NCI-H2107 (cell line): ENCODE measurements at places on chromosomes 1 and 21.

DNA sequence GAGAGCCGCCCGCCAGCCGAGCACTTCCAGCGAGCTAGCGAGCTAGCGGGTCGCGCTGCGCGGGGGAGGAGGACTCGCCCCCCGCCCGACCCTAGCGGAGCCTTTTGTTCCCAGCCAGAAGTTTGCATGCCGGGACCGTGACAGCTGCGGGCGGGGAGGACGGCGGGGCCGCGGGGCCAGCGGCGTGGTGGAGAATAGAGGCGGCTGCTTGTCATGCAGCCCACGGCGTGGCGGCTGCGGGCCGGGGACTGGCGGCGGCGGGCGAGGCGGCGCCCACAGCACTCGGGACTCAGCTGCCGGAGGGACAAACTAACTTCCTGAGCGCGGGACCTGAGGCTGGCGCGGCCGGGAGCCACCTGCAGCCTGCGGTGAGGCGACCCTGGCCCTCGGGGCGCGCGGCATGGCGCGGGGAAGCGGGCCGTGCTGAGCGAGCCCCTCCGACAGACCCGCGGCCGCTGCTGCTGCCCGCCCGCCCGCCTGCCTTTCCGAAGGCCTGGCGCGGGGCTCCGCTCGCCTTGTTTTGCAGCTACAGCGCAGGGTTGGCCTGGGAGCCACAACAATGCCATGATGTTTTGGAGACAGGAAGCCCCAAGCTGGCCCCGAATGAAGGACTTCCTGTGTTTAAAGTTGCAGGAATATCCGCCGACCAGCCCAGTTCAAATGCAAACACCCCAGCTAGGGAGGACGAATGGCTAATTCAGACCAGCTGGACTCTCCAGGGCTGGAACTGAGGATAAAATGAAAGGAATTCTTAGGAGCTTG is 82.2 kb upstream of the BMP8A start:
- peak; percentile 99 for DNase-seq

DNA sequence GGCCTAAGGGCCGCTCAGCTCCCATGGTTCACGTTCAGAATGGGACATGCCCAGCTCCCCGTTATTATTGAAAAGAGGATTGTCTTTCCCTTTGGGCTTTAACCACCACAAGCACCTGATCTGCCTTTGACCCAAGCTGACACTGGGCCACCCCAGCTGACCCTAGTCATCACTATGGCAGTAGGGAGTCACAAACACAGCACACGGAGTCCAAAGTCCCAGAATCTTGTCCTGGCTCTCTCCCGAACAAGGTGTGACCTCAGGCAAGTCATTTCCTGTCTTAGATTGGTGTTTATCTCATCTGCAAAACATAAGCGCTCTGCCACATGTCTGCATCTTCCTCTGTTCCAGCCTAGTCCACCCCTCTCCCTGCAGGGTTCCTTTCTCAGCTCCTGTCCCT is 31.5 kb downstream of the IGFN1 start:
- DNase-seq = no peak

- DNase-seq = no peak
Observed at GRCh38 chr1:248792342-248792741, 33.4 kb downstream of the SH3BP5L start.

DNA sequence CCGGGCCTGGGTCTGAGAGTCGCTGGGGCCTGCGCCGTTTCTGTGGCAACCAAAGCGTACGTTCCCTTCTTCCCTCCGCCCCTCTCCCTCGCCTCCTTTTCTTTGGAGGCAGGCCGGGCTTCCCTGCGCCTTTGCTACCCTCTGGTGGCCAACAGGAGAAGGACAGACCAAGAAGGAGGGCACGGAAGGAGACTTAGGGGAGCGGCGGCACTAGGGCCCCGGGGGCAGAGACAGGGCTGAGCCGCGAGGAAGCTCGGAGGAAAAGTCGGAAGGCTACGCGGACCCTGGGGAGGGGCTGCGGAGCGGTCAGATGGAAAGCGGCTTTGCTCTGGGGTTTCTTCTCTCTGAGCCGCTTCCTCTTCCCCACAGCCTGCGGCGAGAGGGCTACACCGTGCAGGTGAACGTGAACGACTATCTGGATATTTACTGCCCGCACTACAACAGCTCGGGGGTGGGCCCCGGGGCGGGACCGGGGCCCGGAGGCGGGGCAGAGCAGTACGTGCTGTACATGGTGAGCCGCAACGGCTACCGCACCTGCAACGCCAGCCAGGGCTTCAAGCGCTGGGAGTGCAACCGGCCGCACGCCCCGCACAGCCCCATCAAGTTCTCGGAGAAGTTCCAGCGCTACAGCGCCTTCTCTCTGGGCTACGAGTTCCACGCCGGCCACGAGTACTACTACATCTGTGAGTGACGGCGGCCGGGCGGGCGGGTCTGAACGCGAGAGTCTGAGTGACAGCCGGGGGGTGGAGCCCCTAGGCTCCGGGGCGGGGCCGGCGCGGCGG is 6.3 kb downstream of the EFNA3 start:
- peak; percentile 91 for DNase-seq

DNA sequence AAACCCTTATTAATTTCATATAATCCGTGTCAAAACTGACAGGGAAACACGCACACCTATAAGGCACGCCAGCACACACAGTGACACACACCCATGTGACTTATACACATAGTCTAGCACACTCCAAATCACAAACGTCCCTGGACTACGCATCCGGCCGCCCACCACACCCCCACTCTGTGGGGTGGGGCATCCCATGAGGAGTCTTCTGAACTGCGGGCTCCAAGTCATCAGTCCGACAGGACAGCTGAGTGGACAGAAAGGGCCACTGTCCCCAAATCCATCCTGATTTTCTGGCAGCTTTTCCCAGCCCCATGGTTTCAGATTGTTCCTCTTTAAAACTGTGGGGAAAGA is 829 bp downstream of the PEA15 start:
- no peak for DNase-seq

DNA sequence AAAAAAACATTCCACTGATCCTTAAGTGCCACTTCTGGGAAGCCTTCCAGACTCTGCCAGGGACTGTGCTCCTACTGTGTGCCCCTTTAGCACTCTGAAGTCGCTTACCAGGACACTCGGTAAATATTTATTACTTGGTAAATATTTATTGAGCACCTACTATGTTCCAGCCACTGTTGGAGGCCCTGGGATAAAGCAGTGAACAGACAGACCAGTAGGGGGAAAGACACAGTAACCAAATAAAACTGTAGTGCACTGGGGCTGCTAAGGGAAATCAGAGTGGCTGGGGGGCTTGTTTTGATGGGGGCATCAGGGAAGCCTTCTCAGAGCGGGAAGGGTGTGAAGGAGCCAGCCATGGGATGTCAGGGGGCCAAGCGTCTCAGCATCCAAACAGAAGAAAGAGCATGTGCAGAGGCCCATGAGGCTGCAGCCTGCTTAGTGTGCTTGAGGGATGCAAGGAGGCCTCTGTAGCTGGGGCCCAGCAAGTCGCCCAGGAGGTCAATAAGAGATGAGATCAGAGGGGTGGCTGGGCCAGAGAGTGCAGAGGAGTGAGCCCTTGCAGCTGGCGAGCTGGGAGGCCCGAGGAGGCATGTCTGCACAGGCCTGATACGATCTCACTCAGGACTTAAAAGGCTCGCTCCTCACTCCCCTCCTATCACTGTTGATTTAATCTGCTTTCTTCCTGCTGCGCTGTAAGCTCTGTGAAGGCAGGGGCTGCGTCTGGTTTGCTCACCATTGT is 28.6 kb downstream of the KAZN start:
- no peak for DNase-seq

DNA sequence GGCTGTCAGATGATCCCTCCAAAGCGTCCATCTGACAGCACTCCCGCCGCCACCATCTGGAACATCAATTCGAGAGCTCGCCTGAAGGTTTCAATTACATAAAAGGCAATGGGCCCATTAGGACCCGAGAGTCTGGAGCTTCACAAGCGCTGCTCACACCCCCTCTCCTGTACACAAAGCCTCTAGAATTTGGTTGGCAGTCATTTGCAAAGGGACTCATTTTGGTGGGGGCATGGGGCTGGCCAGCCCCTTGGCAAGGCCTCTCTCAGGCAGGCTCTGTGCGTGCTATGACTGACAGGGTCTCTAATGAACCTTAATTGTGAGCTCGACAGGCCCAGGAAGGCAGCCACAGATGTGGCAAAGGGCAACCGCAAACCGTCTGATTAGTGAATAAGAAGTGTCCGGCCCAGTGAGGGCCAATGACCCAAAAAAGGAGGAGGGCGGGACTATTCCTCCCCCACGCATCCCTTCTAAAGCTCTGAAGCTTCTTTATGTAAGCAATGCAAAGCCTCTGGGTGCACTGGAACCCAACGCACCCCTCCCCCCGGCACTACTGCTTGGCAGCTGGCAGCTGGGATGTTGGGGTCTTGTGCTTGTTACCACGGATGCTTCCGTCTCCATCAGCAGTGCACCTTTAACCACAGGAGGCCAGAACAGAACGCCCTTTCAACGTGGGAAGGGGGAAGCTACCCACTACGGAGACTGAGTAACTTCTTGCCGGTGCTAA is 79.4 kb downstream of the CAPZB start:
- peak; percentile 36 for DNase-seq

GRCh38 chr1:224594851-224595250 is 21.3 kb upstream of the CNIH3 start:
- DNase-seq = no peak

GRCh38 chr1:12296623-12297022 is 66.8 kb downstream of the VPS13D start:
- no peak for DNase-seq

DNA sequence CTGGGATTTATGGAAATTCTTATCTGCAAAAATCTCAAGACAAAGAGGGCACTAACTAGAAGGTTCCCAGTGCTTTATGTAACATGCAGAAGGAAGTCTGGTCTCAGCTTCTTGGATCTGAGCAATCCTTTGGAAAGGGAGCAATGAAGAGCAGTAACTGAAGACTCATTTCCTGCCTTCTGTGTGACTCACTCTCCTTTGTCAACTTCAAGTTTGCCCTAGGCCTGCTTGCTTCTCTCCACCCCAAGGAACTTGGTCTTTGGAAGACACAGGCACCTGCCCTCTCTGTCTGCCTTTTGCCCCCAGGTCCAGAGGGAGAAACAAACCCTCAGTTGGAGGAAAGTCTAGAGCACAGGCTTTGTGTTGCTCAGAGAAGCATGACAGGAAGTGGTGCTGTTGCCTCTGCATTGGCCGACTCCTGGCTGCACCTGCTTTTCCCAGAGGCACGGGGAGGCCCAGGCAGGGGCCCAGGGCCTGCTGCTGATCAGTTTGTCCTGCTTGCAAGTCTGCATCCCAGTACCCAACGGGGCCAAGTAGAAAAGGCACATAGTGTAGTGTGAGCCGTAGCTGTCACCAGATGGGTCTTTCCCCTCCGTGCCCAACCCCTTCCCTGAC is 137.2 kb downstream of the DHRS3 start:
- DNase-seq = no peak

DNA sequence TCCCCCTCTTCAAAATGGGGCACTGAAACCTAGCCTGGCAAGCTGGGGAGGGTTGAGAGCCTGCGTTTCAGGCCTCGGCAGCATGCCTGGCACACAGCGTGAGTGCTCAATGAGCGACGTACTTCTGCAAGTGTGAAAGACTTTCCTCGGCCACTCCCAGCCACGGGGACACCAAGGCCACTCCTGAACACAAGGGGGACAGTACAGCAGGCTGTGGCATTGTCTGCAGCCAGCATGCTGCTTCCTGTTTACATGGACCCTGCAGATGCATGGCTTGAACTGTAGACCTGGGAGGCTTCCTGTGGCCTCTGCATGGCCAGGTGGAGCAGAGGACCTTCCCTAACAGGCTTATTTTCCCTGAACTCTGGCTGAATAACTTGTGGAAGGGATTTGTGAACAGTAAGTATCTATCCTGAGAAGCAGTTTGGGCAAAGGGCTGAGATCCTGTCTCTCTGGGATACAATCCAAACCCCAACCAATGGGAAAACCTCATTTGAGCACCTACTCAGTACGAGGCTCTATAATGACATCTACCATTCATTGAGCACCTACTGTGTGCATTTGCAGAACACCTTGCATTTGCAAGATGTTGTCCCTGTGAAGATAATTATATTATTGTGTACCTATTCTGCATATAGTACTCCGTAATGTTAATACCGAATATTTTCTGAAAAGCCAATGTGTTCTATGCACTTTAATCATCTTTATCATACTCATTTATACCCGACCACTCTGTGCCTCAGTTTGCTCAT is 9.9 kb upstream of the HSPG2 start:
- DNase-seq = no peak

DNA sequence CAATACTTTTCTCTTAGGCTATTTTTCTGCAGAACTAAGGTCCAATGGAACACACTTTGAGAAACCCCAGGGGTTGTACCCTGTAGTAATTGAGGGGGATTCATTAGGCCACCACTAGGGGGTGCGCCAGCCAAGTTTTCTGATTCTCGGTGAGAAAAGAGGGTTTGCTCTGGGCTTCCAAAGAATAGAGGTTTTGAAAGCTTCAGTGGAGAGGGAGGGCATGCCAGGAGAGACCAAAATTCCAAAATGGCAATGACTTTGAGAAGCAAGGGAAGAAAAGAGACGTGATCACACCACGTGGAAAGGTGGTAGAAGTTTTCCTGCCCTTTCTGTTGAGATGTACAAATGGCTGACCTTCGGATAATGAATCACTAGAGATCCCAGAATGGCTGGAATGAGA is 323.3 kb downstream of the RPS6KC1 start:
- DNase-seq = peak; percentile 81

DNA sequence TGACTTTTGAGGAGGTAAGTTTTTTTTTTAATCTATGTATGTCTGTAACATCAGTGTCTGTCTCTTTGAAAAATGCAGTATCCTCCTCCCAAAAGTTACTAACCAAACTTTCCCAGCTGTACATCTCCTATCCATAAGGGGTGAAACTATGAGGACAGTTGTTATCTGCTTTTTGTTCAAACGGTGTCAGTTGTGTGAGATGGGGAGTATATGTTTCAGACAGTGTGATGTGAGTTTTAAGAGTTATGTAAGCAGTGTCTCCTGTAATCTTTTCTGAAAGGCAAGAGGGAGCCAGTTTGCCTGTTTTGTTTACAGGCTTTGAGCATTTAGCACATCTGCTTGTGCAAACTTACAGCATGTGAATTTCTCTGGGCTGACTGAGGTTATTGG is 34.8 kb upstream of the CACYBP start:
- no peak for DNase-seq

GRCh38 chr1:53982034-53982762 is 35.8 kb downstream of the LDLRAD1 start:
- DNase-seq = no peak

DNA sequence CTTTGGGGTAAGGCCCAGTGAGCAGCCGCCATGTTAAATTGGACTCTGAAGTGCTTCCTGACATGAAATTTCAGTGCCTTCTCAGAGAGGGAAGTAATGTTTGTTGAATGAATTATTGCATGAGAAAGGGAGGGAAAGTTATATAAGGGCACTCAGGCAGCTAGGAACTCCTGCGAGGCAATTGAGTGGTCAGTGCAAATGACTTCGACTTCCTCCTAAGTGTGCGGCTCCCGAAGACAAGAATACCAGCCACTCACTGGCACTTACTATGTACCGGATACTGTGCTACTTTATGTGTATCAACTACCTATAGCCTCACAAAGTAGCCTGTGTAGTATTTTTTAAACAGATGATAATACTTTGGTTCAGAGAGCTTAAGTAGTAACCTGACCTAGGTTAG is 52.5 kb downstream of the CNN3 start:
- DNase-seq = no peak

GRCh38 chr1:89005286-89006151 is 13.1 kb upstream of the KYAT3 start:
- DNase-seq = no peak

- no peak for DNase-seq
Observed at GRCh38 chr1:232553050-232553754, 76.7 kb downstream of the SIPA1L2 start.

- DNase-seq = no peak
Observed at GRCh38 chr1:57479471-57479870, 55.6 kb upstream of the DAB1 start.

- DNase-seq = no peak
Observed at GRCh38 chr1:91791691-91792488, 94.1 kb downstream of the TGFBR3 start.
